HT1080 (cell line): ENCODE measurements at places on chromosomes 1 and 21. TPM values are rescaled to one million over a fixed set of nuclear protein-coding genes. Genes with fewer than 3 reads are reported as not detected.

PYGO2 gene
- total RNA-seq: 26.3 and 32.4 TPM in 2 replicates

INSRR gene
- total RNA-seq: not detected in 2 replicates

- no peak for DNase-seq
These were observed 32.0 kb upstream of the CSF1 start for GRCh38 chr1:109878531-109879104.

- no peak for DNase-seq
These were observed 1130.5 kb downstream of the NCAM2 start for GRCh38 chr21:22128671-22129070.

GRCh38 chr1:224698015-224698451 is 81.9 kb downstream of the CNIH3 start:
- DNase-seq: no peak

- DNase-seq: no peak
These were observed 16.7 kb upstream of the GUCA2B start for GRCh38 chr1:42136466-42136865.
